Muscle of leg (tissue), 16 donors: ENCODE measurements at places on chromosomes 2 and 18. TPM values are rescaled to one million over a fixed set of nuclear protein-coding genes. Genes with fewer than 3 reads are reported as not detected.

- no peak overlapping the region for H3K4me3 ChIP-seq
- H3K36me3 ChIP-seq = no peaks in the 10 kb centered on the region
- H3K27me3 ChIP-seq = no peaks in the 10 kb centered on the region
- no peak for DNase-seq
These were observed 8.2 kb downstream of the ROCK2 start for GRCh38 chr2:11336189-11336588.

- H3K27me3 ChIP-seq = no peaks in the 10 kb centered on the region
- no peaks in the 10 kb centered on the region for H3K4me1 ChIP-seq
- H3K4me3 ChIP-seq = no peak overlapping the region
- DNase-seq = no peak
These were observed 162.2 kb downstream of the ALPK2 start for GRCh38 chr18:58466636-58467205.

- no peak for DNase-seq
- no peak overlapping the region for H3K4me3 ChIP-seq
- H3K36me3 ChIP-seq = peaks cover 3% of the 10 kb centered on the region
These were observed 10.2 kb downstream of the RAB10 start for GRCh38 chr2:26043862-26044696.

GRCh38 chr2:120225549-120226065 is 2.4 kb upstream of the TMEM185B start:
- peaks cover 12% of the 10 kb centered on the region for H3K27me3 ChIP-seq
- no peak overlapping the region for H3K27ac ChIP-seq
- DNase-seq = no peak
- peaks cover 15% of the 10 kb centered on the region for H3K4me1 ChIP-seq
- H3K36me3 ChIP-seq = peaks cover 10% of the 10 kb centered on the region

DNA sequence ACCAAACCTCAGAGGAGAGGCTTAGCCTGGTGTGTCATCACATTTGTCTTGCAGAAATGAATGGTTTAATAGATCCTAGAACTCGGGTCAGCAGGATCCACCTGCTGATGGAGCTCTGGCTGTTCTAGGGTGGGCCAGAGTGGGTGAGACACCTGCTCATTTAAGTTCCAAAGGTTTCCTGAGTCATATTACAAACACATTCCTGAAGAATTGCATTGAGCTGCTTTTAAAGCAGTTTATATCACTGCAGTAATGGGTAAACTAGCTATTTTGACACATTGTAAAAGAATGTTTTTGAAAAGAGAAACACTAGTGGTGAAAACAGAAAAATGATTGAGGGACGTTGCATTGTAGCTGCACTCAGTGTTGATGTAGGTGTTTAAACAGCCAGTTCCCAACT is 175.3 kb upstream of the TCF4 start:
- no peak for DNase-seq
- peaks cover 7% of the 10 kb centered on the region for H3K4me1 ChIP-seq
- no peaks in the 10 kb centered on the region for H3K36me3 ChIP-seq

- H3K4me3 ChIP-seq = no peak overlapping the region
- H3K36me3 ChIP-seq = no peaks in the 10 kb centered on the region
- no peaks in the 10 kb centered on the region for H3K4me1 ChIP-seq
These were observed 233.7 kb upstream of the CWC22 start for GRCh38 chr2:180240774-180241173.

DNA sequence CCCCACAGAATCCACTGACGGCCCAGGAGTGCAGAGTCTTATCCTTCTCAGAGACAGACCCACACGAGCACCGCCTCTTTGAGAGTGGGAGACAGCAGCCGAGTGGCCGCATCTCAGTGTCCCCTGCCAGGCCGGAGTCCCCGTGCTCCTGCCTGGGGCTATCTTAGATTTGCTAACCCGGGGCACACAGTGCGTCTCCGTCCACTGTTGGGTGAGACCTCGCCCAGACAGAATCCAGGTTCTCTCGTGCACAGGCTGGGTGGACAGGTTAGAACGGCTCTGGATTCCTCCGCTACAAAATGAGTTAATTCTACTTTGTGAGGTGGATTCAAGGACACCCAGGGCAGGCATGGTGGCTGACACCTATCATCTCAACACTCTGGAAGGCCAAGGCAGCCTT is 88.3 kb downstream of the ZNF516 start:
- H3K36me3 ChIP-seq = peaks cover 31% of the 10 kb centered on the region
- no peak overlapping the region for H3K4me3 ChIP-seq
- H3K27ac ChIP-seq = no peak overlapping the region
- DNase-seq = no peak
- no peaks in the 10 kb centered on the region for H3K27me3 ChIP-seq

GRCh38 chr18:10850840-10851239 is 298.5 kb downstream of the PIEZO2 start:
- H3K36me3 ChIP-seq = no peaks in the 10 kb centered on the region
- no peaks in the 10 kb centered on the region for H3K27me3 ChIP-seq
- H3K27ac ChIP-seq = no peak overlapping the region
- H3K4me1 ChIP-seq = no peaks in the 10 kb centered on the region
- H3K4me3 ChIP-seq = no peak overlapping the region

DNA sequence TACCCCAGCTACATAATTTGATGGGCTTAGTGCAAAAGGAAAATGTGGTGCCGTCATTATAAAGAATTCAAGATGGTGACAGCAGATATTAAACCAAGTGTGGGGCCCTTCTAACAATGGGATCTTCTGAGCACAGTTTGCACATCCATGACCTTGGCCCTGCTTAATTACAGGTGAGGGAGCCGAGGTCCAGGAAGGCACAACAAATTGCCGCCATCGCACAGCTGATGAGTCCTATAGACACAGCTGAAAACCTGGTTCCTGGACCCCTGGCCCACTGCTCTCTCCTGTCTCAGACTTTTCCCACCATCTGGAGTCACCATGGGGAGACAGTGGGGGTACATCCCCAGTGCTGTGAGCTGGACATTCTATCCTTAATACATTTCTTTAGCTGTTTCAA is 95.8 kb upstream of the MAP4K3 start:
- H3K27me3 ChIP-seq = no peaks in the 10 kb centered on the region
- H3K4me3 ChIP-seq = no peak overlapping the region
- H3K36me3 ChIP-seq = no peaks in the 10 kb centered on the region
- no peak overlapping the region for H3K27ac ChIP-seq
- no peak for DNase-seq

DNA sequence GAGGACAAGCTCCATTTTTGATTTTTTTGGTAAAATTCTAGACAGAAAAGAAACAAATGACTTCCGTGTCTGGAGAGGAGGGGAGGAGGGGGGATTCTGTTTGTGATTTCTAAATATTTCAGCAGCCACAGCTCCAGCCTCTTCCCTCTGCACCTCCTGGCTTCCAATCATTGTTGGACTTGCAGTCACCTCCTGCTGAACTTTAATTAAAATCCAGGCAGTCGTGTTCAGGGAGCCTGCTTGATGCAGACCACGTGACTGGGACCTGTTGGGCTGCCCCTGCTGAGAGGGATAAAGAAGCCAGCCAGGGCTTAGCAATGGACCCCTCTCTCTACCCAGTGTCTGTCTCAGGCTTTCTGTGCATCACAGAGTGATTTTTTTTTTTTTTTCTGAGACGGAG is 115.1 kb downstream of the SH3BP4 start:
- no peaks in the 10 kb centered on the region for H3K36me3 ChIP-seq
- no peak overlapping the region for H3K27ac ChIP-seq
- H3K27me3 ChIP-seq = no peaks in the 10 kb centered on the region
- DNase-seq = no peak
- H3K4me3 ChIP-seq = no peak overlapping the region
- peaks cover 7% of the 10 kb centered on the region for H3K4me1 ChIP-seq

- H3K4me3 ChIP-seq = no peak overlapping the region
- peaks cover 6% of the 10 kb centered on the region for H3K4me1 ChIP-seq
- H3K27ac ChIP-seq = no peak overlapping the region
- no peaks in the 10 kb centered on the region for H3K27me3 ChIP-seq
- DNase-seq = no peak
These were observed 53.6 kb upstream of the ITGA6 start for GRCh38 chr2:172373766-172374165.

GRCh38 chr2:62768615-62769014 is 63.1 kb downstream of the EHBP1 start:
- H3K4me3 ChIP-seq = no peak overlapping the region
- H3K4me1 ChIP-seq = no peaks in the 10 kb centered on the region
- no peak for DNase-seq
- no peaks in the 10 kb centered on the region for H3K27me3 ChIP-seq
- H3K27ac ChIP-seq = no peak overlapping the region
- no peaks in the 10 kb centered on the region for H3K36me3 ChIP-seq

DNA sequence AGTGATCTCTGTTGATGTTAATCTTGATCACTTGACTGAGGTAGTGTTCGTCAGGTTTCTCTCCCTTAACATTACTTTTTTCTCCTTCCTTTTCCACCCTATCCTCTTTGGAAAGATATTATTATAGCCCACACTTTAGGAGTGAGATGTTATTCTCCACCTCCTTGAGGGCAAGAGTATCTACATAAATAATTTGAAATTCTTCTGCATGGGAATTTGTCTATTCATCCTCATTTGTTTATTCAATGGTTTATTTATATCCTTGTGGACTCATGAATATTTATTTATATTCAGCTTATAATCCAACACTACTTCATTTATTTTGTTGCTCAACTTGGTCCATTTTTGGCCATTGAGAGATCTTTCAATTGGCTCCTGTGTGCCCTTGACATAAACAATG is 750.4 kb downstream of the EPHA4 start:
- H3K4me1 ChIP-seq = no peaks in the 10 kb centered on the region
- no peak overlapping the region for H3K27ac ChIP-seq
- H3K4me3 ChIP-seq = no peak overlapping the region
- DNase-seq = no peak
- H3K36me3 ChIP-seq = no peaks in the 10 kb centered on the region
- H3K27me3 ChIP-seq = no peaks in the 10 kb centered on the region

GRCh38 chr2:43818761-43819160 is 19.9 kb downstream of the ABCG5 start:
- DNase-seq = peak; percentile 15
- no peak overlapping the region for H3K27ac ChIP-seq
- no peaks in the 10 kb centered on the region for H3K36me3 ChIP-seq
- H3K4me3 ChIP-seq = no peak overlapping the region

DNA sequence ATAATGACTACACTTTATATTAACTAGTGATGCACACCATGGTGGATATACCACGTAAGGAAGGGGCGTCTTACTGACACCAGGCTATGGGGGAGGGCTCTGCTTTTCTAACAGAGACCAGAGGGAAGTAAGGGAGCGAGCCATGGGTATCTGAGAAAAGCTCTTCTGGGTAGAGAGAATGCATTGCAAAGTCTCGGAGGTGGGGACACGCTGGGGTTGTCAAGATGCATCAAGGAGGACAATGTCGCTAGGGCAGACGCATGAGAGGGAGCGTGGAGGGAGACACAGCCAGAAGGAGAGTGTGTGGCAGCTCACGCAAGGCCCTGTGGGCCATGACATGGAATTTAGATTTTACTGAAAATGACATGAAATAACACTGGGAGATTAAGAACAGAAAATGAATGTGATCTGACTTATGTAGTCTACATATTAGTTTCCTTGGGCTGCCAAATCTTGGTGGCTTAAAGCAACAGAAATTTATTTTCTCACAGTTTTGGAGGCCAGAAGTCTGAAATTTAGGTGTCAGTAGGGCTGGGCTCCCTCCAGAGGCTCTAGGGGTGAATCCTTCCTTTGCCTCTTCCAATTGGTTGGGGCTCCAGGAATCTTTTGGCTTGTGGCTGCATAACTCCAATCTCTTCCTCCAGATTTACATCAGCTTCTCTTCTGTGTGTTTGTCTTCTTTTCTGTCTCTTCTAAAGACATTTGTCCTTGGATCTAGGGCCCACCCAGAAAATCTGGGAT is 352.2 kb downstream of the CYRIA start:
- H3K36me3 ChIP-seq = no peaks in the 10 kb centered on the region
- peaks cover 3% of the 10 kb centered on the region for H3K4me1 ChIP-seq
- H3K27ac ChIP-seq = no peak overlapping the region
- DNase-seq = no peak

DNA sequence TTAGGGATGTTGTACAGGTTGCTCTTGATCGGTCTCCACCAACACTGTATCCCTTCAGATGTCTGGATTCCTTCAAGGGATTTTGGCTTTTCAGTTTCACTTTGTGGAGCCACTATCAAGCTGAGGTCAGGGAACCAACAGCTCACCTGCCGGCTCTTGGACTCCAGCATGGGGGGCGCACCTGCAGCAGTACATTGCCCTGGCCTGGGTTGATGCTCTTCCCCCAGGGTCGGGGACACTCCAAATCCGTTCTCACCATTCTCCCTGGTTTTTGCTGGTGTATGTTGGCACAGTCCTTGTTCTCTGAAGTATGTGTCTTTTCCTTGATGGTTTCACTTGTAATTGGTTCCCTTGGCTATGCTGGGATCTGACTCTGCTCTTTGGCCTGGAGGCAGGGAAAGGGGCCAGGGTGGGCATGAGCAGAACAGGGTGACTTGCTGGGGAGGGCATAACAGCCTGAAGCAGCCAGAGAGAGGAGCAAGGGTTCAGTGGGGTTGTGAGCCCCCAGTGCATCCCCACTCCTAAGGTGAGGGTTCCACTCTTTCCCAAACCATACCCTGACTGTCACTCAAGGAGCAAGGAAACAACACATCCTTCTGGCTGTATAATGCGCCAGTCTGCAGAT is 5.1 kb downstream of the ARHGEF4 start:
- no peaks in the 10 kb centered on the region for H3K36me3 ChIP-seq
- no peaks in the 10 kb centered on the region for H3K4me1 ChIP-seq
- H3K27ac ChIP-seq = no peak overlapping the region
- H3K4me3 ChIP-seq = no peak overlapping the region
- H3K27me3 ChIP-seq = peaks cover 35% of the 10 kb centered on the region
- no peak for DNase-seq

DNA sequence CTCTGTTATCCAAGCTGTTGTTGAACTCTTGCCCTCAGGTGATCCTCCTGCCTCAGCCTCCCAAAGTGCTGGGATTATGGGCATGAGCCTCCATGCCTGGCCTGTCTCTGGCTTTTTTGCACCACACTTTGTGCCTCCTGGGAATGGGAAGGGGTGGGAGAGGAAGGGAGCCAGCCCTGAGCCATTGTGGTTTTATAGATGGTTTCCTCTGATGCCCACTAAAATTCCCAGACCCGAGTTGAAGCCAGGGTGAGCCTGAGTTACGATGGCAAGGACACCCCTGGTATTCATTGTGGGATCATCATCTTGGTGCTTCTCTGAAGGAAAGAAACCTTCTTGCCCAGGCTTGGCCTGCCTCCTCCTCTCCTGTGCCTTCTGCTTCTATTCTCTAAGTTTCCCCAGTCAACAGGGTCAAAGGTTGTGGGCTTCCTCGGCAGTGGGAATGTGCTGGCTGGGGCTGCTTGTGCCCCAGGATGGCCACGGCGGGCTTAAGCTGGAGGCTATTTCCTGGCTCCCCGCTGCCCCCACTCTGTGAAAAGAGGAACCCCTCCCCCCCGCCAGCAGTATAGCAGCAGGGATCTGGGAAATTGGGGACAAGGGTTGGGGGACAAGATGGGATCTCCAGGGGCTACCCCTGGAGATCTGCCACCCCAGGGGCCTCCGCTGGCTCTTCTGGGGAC is 106.2 kb downstream of the STPG4 start:
- H3K27me3 ChIP-seq = no peaks in the 10 kb centered on the region
- H3K27ac ChIP-seq = no peak overlapping the region
- no peak for DNase-seq
- peaks cover 46% of the 10 kb centered on the region for H3K4me1 ChIP-seq
- peaks cover 49% of the 10 kb centered on the region for H3K36me3 ChIP-seq

CDCA7 gene
- polyA plus RNA-seq = 19.6 TPM

PJVK gene
- polyA plus RNA-seq = 3.1 TPM

B4GALT6 gene
- 13.0 TPM for polyA plus RNA-seq

BOLL gene
- 0.89 TPM for polyA plus RNA-seq
